Transverse colon (tissue), 4 donors: ENCODE measurements at places on chromosomes 1 and 21.

- no peak for DNase-seq
Measured at GRCh38 chr1:221793439-221794078, 51.7 kb upstream of the DUSP10 start.

DNA sequence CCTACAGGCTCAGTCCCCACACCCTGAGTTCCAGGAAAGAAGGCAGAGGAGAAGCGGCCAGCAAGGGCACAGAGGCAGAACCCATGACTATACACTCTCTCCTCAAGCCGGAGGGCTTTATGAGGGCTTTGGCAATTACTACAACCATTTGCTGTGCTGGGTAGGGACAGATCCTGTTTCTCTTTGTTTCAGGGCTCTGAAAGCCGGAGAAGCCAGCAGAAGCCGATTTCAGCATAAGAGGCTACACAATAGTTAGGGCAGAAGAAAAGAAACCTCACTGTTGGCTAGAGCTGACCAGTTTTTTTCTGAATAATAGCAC is 13.9 kb downstream of the GPR3 start:
- no peak for DNase-seq

DNA sequence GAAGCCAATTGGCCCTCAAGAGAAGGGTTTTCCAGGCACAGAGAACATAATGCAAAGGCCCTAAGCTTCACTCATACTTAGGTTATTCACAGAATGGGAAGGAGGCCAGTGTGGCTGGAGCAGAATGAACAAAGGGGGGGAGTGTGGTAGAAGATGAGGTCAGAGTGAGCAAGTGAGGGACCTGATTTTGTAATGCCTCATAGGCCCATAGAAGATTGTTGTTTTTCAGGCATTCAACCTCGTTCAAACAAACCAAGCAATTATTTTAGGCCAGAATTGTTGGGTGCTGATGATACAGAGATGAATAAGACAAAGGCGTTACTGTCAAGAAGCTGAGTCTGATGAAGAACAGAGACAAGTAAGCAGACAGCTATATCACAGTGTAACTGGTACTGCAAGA is 54.5 kb upstream of the RAP1A start:
- DNase-seq, result no peak

DNA sequence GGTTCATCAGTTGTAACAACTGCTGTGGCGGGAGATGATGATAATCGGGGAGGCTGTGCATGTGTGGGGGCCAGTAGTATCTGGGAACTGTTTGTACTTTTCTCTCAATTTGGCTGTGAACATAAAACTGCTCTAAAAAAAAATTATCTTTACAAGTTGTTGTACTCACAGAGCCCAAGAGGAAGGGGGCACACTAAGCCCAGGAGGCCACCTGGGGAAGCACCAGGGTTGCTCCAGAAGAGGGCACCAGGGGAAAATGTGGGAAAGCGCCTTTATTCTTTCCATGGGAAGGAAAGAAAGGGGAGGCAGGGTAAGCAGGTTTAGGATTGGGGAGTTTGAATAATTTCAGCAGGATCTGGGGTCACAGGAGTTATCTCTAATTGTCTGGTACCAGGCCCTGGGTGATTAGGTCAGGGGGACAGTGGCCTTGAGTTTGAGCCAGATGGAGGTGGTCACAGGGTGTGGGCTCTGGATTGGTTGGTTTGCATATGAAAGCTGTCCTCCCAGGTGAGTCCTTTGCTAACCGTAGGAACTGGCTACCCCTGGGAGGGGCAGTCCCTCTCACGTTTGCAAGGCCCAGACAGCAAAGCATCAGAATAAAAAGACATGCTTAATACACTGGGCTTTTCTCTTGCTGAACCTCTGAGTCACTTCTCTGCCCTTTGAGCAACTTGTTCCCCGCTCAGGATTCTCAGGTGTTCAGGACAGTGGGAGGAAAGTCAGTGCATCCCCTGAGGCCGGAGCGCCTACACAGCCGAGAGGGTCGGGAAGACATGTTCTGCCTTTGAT is 11.2 kb downstream of the MYOC start:
- DNase-seq, result no peak
